ENCODE measurements at places on chromosomes 7 and 10.
A peak's percentile ranks its signal among the peaks of the same experiment; 100 is the strongest.

GRCh38 chr7:86968618-86969017 is 90.8 kb downstream of the ELAPOR2 start:
- no peak for DNase-seq

DNA sequence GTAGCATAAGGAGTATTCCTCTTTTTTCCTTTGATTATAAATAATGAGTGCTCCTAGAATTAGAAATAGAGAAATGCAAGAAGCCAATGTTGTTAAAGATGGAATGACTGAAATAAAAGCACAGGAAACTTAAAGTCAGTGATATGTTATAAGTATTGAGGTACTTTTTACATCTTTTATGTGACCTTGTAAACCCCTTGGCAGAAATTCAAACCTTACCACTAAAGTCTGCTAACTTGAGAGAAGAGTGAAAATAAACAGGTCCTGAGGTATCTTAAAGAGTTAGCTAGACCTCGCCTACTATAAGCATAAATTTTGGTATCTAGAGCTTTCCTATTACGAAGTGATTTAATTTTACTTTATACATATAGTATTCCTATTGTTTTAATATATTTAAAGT is 188.2 kb downstream of the DKK1 start:
- DNase-seq, result no peak

DNA sequence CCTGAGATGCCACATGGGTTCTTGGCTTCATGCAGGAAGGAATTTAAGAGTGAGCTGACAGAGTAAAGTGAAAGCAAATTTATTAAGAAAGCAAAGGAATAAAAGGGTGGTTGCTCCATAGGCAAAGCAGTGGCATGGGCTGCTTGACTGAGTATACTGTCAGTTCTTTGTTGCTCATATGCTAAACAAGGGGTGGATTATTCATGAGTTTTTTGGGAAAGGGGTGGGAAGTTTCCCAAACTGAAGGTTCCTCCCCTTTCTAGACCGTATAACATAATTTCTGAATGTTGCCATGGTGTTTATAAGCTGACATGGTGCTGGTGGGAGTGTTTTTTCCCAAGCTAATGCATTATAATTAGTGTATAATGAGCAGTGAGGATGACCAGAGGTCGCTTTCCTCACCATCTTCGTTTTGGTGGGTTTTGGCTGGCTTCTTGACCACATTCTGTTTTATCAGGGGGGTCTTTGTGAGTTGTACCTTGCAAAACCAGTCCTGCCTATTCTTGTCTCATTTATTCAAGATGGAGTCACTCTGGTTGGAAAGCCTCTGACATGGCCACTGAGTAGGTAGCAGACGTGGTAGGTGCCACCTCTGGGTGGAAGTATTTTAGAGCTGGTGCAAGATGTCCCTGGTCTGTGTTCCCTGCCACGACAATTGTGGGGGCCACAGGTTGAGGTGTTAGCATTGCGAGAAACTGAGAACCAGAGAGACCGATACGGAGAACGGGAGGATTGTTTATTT is 107.5 kb upstream of the SDK1 start:
- no peak for DNase-seq

GRCh38 chr10:111479966-111480365 is 403.1 kb downstream of the ADRA2A start:
- no peak for DNase-seq

DNA sequence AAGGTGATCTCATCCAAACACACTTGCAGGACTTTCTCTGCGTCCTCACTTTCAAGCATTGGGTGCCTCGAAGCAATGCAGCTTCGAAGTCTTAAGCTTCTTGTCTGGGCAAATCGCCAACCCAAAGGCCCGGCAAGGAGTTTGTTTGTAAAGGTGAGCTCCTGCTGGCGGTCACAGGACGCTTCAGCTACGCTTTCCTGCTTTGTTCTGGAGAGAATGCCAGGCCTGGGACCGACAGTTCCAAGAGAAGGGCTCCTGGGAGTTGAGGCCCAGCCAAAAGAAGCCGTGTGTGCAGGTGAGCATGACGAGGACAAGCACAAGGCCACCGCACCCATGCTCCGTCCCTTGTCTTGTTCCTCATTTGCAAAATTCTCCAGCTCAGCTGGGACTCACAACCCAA is 106.6 kb upstream of the DOCK1 start:
- DNase-seq, result no peak

DNA sequence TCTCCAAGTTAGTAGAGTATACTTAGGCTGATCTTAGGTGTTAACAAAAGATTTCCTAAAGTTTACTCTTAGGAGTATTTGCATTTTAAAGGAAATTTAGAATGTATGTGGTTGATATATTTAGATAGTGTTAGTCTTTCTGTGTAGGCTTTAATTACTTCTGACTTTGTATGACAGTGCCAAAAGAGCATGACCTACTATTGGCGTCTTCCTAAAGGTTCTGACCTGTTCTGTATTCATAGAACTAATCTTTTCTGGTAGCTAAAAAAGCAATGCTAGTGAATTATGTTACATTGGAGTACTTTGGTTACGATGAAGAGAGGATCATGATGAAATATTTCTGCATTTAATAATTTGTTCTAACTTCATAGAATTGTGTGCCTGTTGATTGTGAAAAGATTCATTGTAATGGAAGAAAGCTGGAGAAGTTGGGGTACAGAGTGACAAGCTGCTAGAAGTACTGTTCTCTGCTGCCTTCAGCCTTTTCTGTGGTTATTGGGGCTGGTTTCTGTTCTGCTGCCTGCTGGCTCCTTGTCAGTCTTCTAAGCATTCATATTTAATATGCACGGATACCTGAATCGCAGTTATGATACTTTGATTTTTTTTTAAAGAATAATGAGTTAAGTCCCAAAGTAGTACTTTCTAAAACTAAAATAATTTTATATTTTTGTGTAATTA is 13.2 kb downstream of the WAC start:
- no peak for DNase-seq

- DNase-seq, result no peak
These were observed 1.6 kb downstream of the TAC1 start for GRCh38 chr7:97733276-97734161.

DNA sequence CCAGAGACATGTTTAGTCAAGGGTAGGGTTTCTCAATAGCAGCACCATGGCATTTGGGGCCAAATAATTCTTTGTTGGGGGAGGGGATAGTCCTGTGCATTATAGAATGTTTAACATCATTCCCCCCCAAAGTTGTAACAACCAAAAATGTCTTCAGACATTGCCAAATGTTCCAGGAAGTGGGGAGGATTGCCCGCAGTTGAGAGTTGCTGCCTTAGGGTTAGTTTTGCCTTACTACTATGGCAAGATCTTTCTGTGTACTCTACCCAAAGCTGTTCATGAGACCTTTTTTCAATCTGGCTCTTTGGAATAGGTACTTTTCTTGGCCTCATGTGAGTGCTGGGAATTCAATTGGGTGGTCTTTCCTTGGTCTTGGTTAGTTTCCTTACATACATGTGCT is 34.1 kb downstream of the SAMD8 start:
- DNase-seq, result no peak

DNA sequence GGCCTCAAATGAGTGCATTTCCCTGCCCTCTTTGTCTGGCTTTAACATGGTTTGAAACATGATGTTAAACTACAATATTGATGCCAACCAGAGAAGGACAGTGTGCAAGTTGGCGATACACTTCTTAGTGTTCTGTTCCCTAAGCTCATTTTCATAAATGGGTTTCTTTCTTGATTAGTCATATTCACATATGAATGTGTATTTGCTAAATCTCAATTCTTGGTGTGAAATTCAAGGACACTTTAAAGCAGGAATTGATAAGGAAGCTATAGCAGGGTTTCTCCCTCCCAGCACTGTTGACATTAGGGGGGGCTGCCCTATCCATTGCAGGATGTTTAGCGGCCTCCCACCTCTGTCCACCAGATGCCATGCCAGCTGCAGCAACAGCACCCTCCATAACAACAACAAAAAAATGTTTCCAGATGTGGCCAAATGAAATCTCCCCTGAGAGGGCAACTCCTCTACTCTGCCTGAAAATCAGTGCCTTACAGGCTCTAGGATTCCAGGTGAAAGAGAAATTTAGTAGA is 13.1 kb downstream of the CCNY start:
- no peak for DNase-seq

DNA sequence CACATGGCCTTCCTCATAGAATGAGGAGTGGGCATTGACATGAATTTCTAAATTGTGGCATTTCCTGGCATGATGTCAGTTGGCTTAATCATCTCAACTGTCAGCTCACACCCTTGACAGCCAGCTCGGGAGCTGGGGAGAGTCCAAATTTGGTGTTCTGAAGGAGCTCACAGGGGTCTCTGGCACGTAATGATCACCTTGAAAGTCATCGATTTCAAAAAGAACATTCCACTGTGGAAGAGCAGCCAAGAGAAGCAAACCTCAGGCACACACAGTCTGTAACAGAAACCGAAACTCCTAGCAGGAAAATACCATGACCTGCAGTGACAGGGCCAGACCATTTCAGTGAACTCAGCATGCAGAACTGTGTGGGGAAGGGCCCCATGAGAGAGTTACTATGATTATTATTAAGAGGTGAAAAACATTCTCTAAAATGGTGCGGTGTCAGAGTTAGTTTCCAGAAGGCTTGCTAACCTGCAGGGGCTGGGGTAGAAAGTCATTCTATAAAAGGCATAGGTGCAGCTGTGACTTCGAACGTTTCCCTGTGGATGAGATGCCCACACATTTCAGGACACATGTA is 26.4 kb upstream of the KLF6 start:
- peak; percentile 81 for DNase-seq

DNA sequence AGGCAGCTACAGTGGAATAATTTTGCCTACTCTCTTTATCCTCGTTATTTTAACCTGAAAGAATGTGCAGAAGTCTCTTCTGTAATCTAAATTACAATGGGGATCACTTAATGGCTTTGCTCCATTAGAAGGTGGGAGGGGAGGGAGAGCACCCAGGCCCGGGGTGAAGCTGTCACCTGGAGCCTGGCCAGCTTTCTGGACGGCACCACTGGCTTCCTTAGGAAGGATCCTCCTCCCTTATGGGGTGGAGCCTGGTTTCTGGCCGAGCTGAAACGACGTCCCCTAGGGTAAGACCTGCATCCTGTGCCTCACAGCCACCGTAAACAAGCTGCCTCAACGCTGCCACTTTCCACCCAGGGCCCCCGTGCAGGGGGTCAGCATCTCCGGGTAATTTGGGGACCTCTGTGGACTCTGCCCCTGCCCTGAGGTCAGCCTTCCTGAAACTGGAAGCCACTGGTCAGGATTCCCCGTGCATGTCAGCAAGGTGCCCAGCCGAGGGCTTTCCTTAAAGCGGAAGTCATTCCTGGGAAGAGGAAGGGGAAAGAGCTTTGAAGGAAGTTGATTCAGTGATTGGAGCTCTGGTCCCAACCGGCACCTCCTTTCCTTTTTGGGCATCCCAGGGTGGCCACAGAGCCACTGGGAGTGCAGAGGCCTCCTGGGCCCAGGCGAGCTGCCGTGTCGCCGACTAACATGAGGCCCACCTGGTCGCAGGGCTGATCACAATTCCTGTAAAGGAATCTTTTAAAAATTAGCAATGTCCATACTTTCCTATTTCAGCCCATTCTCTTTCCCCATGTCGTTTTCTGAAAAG is 569.1 kb downstream of the DNAJB6 start:
- DNase-seq, result no peak

- no peak for DNase-seq
These were observed 110.1 kb downstream of the CD36 start for GRCh38 chr7:80748363-80749042.

DNA sequence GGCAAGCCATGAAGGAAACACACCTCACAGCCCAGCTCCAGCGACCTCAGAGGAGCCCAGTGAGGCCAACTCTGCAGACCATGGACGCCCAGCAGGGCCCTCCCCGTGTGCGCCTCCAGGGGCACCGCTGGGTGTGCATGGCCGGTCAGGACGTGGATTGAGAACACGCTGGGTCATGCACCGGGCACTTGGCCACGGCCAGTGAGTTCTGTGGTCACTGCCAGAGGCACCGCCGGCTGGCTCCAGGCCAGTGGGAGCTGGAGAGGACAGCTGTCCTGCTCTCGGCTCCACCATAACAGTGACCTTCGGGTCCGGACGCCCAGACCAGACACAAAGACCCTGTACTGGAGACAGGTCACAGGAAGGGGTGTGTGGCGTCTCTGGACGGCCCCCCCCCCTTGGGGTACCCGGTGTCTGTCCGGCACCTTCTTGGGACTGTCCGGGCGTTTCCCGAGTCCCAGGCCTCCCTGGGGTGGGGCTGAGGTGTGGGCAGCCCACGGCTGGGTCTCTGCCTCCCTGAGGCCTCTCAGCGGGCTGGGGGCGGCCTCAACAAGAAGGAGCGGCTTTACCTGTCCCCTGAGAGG is 50.4 kb upstream of the NKX6-2 start:
- no peak for DNase-seq

- DNase-seq, result no peak
These were observed 135.8 kb upstream of the ABCB5 start for GRCh38 chr7:20479706-20480105.

GRCh38 chr10:64071218-64071617 is 550.0 kb downstream of the REEP3 start:
- DNase-seq, result no peak

All from CD4-positive, alpha-beta T cell treated with Interleukin-21 for 1 hour (primary cell).